Spleen (tissue), 13 donors: ENCODE measurements at places on chromosomes 7 and 10. TPM values are rescaled to one million over a fixed set of nuclear protein-coding genes. Genes with fewer than 3 reads are reported as not detected.
A peak's percentile ranks its signal among the peaks of the same experiment; 100 is the strongest.

VSIR gene
- 84.3 TPM for polyA plus RNA-seq

DNA sequence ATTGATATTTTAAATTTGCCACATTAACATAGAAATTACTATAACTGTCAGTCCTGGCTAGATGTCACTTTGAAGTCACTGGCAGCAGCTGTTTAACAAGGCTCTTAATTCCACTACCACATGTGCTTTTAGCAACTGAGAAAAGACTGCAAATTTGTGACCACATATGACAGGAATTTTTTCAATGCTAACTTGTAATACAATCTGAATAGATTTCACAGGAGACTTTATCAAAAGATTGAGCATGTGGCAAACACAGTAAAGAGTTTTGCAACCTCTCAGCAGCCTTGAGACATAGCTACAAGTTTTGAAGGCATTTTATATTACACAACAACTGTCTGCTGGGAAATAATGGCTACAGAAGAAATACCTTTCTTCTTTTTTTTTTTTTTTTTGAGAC is 73.0 kb downstream of the MICU1 start:
- DNase-seq, result no peak

DNA sequence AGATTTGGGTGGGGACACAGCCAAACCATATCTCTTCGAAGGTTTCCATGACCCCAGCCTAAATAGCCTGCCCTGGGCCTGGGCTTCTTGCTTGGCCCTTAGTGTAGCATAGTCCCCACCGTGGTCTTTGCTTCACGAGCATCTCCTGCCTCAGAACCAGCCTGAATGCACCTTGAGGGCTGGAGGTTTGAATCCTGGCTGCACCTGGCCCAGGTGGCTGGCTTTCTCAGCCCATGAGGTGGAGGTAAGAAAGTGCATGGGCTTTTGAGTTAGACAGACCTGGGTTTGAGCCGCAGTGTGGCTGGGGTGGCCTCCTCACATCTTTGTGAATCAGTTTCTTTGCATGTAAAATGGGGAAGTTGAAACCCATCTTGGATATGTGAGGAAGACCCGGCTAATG is 24.2 kb upstream of the PCBD1 start:
- peak; percentile 33 for DNase-seq

- DNase-seq, result no peak
Observed at GRCh38 chr10:30536578-30536977, 93.0 kb downstream of the LYZL2 start.
